ENCODE measurements at places on chromosomes 7 and 10.

DNA sequence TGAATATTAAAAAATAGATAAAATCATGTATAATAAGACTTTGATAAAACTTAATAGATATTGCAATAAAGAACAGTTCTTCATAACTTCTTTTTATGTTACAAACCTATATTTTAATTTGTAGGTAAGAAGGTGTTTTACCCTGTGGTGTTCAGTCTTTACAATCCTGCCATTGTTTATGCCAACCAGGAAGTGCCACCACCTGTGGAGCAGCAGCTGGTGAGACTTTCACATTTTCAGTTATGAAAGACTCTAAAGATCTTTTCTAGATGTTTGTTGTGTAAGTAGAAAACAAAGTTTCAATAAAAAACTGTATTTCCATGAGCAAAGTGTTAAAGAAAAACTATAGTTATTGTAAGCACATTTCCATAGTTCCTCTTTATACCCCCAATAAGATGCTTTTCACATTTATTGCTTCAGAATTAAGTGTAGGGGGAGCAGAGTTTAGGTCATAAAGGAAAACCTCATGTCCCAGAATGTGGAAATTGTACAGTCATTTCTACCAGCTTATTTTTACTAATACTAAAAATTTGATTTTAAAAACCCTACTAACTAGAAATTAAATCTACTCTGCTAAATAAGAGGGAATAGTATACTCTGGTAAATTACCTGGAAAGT, 28.7 kb downstream of the CSGALNACT2 start:
- no peak for DNase-seq

- DNase-seq: no peak
Observed at GRCh38 chr7:14196555-14196954, 207.1 kb upstream of the ETV1 start.

DNA sequence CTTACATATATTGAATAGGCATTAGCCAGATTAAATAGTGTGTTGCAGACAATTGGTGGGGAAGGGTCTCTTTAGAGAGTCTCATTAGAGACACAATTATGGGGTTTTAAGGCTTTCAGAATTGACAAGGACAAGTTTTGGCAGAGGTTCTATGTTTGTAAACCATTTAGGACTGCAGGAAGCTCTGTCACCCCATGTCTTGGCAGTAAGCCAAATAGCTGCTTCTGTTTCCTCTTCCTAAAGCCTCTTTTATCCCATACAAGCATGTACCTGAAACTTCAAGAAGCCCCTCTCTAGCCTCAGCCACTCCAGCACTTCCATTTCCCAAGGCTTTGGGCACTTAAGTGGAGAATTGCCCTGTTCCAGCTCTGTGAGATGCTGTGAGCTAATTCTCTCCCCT, 21.8 kb upstream of the LRRC4 start:
- no peak for DNase-seq

DNA sequence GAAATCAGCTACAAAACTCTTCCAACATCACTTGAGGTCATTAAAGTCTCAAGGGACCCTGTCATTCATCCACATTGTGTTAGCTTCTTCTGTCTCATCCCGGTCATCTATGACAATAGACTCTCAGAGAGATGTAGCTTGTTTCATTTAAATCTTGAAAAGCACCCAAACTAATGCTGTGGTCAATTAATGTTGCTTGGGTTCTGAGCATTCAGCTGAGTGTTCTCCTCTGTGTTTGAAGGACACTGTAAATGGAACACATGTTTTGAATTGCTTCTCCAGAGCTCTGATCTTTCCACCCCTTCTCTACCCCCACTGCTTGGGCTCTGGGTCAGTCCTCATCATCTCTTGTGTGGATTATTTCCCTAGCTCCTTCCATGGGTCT, 19.6 kb upstream of the ADD3 start:
- no peak for DNase-seq

- no peak for DNase-seq
Observed at GRCh38 chr7:117715784-117716445, 157.3 kb downstream of the CTTNBP2 start.

DNA sequence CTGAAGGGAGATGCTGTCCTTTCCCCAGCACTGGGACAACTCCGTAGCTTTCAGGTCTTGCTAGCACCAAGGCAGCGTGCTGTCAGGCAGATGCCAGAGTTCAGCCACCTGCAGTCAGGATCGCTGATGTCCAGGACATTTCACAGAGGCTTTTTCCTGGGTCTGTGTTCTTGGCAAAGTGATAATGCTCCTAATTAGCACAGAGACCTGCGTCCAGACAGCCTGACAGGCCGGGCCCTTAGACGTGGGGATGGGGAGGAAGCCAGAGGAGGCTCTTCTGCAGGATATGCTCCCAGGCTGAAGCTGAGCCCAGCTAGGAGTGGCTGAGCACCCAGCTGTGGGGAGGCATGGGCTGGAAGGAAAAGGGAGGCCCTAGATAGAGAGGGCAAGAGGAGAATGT, 82.5 kb upstream of the TBX20 start:
- no peak for DNase-seq

- no peak for DNase-seq
Observed at GRCh38 chr7:36962367-36962766, 238.1 kb upstream of the AOAH start.

GRCh38 chr7:103132995-103133688, 15.8 kb downstream of the NAPEPLD start:
- DNase-seq: no peak

DNA sequence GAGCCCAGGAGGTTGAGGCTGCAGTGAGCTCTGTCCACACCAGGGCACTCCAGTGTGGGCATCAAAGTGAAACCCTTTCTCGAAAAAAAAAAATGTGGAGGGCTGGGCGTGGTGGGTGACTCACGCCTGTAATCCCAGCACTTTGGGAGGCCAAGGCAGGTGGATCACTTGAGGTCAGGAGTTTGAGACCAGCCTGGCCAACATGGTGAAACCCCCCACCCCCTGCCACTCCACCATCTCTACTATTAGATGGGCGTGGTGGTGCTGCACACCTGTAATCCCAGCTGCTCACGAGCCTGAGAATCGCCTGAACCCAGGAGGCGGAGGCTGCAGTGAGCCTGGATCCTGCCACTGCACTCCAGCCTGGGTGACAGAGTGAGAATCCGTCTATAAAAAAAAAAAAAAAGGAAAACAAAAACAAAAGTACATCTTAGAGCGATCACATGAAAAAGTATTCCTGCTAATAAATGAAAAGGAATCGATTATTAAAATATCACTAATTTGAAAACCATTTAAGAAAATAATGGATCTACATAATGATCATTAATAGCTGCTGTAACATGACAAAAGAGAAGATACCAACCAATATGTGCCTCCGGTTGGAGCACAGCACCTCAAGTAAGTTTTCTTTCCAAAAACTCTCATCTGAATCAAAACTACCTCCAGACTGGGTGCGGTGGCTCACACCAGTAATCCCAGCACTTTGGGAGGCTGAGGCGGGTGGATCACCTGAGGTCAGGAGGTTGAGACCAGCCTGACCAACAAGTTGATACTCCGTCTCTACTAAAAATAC, 4.9 kb downstream of the HNRNPF start:
- no peak for DNase-seq

DNA sequence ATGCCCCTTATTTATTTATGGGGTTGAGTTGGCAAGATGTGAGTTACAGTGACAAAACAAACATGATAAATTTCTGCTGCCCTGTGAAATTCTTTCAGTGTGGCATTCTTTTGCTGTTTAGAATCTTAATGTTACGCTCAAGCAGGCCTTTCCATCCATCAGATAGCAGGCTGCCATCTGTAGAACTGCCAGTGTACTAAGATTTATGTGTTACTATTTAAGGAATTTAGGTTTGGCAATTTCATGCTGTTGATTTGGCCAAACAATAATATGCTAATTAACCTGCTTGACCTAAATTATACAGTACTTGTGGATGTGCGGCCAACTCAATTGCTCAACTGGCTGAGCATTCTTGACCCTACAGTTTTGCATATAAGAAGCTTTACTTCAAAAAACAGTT, 477.7 kb upstream of the TPK1 start:
- DNase-seq: no peak

GRCh38 chr7:31652063-31652326, 35.0 kb upstream of the PPP1R17 start:
- no peak for DNase-seq

GRCh38 chr10:48332166-48332870, 25.8 kb downstream of the MAPK8 start:
- no peak for DNase-seq

GRCh38 chr10:110176141-110177030, 31.0 kb upstream of the MXI1 start:
- DNase-seq: no peak

DNA sequence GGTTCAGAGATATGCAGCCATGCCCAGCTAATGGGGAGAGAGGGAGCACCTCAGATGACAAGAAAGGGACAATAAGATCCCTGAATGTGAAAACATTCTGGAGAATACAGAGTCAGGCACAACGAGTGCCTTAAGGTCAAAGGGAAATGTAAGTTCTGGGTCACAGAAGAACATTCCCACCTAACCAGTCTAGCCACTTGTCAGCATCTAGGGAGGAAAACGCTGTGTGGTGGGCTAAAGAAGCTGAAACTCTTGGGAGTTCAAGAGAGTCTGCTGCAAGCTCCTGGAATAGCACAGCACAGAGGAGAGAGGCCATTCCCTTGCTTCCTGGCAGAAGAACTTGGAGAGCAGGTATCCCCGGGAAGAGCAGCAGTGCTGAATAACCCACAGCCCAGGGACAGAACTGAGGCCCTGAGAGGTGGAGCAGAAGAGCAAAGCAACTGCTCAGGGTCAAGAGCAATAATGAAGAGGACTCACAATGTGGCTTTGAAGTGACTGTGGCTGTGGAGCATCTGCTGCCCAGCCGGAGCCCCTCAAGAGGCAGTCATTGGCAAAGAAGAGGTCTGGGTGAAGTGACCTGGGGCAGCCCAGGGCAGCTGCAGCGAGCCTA, 182.3 kb downstream of the NPSR1 start:
- no peak for DNase-seq

- DNase-seq: no peak
Observed at GRCh38 chr10:8235253-8236027, 181.0 kb downstream of the GATA3 start.

DNA sequence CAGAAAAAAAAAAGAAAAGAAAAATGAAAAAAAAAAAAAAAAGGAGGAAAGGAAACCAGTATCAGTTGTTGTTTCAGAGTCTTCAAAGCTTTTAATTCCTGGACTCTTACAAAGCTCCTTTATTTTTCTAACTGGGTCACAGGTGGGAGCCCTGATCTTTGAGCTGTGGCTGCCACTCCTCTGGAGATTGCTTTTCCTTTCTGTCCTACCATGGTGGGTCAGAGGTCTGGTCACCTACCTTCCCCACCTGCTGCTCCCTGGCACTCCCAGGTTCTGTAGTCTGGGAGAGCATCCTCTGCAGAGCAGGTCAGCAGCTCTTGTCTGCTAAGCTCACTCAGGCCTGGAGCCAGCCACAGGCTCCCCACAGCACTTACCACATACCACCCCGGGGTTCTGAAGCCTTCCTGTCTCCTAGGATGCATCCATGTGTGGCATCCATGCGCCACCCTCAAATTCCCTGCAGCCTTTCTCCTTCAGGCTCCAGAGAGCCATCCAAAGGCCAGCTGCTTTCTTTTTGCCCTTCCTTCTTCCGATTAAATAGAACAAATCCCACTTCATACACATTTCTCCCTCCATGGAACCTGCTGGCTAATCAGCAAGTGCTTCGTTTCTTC, 73.2 kb upstream of the TPK1 start:
- no peak for DNase-seq

DNA sequence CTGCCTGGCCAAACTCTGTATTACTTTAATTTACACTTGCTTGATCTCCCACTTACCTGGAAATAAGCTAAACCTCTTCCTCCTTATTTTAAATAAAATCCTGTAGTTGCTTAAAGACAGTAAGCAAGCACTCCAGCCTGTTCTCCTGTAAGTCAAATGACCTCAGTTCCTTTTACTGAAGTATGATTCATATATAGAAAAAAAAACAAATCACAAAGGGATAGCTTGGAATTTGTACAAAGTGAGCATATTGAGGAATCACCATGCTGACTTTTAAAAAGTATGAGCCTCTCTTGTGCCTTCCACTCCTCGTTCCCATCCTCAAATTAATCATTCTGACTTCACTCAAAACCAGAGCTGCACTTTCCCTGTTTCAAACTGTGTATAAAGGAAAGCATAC, 52.0 kb downstream of the C10orf90 start:
- no peak for DNase-seq

- no peak for DNase-seq
Observed at GRCh38 chr7:48424731-48425130, 253.5 kb downstream of the ABCA13 start.

DNA sequence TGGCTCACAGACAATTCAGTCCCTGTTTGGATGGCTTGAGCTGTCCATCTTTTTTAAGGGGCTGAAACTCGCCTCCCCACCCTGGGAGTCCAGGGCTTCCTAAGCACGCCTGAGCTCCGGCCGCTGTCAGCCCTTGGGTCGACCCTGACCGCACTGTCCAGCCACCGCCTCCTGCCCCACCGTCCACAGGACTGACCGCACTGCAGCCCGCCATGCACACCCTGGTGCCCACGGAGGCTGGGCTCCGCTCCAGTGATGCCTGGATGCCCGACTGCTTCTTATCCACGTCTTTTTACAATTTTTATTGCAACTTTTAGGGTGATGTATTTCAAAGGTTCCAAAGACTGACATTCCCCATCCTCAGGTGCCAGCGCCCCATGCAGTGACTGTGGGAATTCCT, 39.4 kb upstream of the FOXL3 start:
- no peak for DNase-seq

DNA sequence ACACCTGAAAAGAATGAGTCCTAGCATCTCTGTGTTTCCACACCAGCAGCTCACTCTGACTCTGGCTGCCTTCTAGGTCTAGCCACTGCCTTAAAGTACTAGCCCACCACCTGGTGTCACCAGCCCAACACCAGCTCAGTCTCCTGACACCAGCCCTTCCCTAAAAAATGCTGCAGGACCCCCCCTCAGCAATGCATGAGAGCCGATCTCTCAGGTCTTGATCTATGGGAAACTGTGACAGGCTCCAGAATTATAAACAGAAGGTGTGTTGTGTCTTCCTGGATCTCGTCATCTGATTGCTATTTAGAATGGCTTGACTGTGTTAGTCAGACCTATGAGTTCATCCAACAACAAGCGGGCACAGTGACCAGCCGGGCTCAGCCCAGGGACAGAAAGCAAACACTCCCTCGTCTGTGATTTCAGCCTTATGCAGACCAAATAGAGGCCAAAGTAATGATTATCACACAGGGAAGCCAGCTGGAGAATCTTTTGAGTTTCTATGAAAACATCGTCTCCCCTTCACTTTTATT, 66.6 kb downstream of the CUBN start:
- DNase-seq: no peak
